ENCODE measurements at places on chromosomes 6 and 20.
A peak's percentile ranks its signal among the peaks of the same experiment; 100 is the strongest.

GRCh38 chr6:134168590-134169208 is 116.3 kb upstream of the SLC2A12 start:
- DNase-seq: no peak

- no peak for DNase-seq
Observed at GRCh38 chr20:20754714-20755113, 42.3 kb upstream of the RALGAPA2 start.

- no peak for DNase-seq
Observed at GRCh38 chr20:47561180-47561579, 59.5 kb downstream of the NCOA3 start.

DNA sequence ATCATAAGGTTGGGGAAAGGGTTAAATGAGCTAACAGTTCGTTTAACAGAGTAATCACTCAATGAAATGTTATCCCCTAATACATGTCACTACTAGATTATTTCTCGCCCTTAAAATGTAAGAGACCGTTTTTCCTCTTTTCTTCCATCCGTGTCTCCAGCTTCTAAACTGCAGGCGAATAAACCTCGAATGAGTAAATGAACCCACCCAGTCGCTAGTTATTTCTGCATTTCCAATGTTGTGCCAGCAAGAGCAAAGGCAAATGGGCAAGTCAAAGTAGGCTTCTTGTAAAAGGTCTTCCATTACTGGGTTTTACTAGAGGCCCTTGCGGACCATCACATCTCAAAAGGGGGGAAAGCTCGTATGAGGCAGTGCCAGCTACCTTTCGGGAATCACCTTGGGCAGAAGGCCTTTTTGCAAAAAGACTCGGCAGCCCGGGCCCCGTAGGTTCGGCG is 400 bp upstream of the SMAP1 start:
- no peak for DNase-seq

GRCh38 chr6:116434056-116434725 is 27.0 kb upstream of the CALHM6 start:
- no peak for DNase-seq

GRCh38 chr6:355373-356208 is 36.0 kb upstream of the IRF4 start:
- no peak for DNase-seq

- no peak for DNase-seq
Observed at GRCh38 chr6:133206942-133207341, 34.2 kb upstream of the EYA4 start.

- DNase-seq: no peak
Observed at GRCh38 chr20:38298768-38299288, 5.1 kb upstream of the BPI start.

- DNase-seq: no peak
Observed at GRCh38 chr6:42295677-42296076, 78.0 kb upstream of the MRPS10 start.

- DNase-seq: no peak
Observed at GRCh38 chr6:3749067-3749841, 2.3 kb downstream of the PXDC1 start.

- DNase-seq: no peak
Observed at GRCh38 chr6:17470202-17470937, 77.0 kb downstream of the CAP2 start.

DNA sequence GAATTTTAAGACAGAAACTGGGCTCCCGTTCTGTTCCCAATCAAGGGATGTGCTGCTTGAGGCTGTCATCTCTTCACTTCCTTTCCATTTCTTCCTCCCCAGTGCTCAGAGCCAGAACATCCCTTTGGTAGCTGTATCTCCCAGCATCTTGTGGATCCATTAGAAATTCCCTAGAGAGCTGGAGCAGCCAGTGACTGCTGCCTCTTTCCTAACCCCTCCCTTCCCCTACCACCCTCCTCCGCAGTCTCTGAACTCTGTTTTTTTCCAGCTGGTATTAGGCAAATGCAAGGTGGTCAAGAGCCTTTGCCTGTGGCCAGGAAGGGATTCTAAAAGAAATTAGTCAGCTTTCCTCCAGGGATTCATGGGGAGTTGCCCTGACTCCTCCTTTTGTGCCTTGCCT is 208.0 kb downstream of the EYA2 start:
- no peak for DNase-seq

DNA sequence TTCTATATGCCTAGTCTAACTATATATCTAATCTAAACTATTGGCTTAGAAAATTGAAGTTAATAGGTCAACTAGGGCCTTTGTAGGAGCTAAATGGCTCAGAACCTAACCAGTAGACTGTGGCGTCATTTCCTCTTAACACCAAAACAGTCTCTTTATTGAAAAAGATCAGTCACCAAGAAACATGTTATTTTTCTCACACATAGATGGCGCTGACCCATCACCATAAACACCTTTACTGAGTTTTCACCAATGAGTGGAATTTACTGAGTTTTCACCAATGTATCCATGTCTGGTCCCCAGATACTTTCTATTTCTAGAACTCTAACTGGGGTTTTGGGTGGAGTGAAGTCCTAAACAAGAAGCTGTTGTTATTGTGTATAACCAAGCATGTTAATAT is 636.0 kb downstream of the BCKDHB start:
- no peak for DNase-seq

DNA sequence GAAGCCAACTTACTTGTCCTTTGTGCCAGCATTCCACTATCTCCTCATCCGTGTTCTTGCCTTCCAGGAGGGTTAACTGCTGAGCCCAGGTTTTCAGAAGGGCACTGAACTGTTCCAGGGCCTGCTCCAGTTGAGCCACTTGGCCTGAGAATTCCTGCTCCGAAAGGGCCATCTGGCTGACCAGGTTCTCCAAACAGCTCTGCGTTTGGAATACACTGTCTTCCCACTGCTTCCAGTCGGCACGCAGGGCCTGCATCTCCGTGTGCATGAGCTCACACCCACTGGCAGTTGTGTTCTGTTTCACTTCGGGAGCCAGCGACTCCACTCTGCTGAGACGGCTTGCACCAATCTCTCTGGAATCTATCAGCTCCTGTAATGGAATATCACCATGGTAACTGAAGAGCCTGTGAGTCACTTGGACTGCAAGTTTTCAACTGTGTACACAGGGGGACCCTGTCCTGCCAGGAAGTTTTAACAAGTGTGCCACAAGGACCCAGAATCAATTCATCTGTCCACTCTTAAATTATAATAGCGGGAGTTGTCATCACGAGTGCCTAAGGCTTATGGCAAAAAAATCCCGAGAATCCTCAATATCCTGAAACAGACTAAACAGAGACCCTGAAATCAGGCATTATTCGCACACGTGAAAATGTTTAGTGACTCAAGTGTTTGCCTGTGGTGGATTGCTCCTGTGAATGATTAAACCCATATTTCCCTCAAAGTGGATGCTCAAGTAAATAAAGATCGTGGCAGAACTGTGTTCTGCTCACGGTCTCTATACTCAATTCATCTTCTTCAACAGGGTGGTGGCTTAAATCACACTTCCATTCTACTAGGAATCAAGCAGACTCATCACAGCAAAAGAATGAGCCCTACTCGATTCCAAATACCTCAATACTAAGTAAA is 255.9 kb downstream of the SYNE1 start:
- DNase-seq: peak; percentile 34

GRCh38 chr6:16174416-16175078 is 45.7 kb downstream of the MYLIP start:
- no peak for DNase-seq

DNA sequence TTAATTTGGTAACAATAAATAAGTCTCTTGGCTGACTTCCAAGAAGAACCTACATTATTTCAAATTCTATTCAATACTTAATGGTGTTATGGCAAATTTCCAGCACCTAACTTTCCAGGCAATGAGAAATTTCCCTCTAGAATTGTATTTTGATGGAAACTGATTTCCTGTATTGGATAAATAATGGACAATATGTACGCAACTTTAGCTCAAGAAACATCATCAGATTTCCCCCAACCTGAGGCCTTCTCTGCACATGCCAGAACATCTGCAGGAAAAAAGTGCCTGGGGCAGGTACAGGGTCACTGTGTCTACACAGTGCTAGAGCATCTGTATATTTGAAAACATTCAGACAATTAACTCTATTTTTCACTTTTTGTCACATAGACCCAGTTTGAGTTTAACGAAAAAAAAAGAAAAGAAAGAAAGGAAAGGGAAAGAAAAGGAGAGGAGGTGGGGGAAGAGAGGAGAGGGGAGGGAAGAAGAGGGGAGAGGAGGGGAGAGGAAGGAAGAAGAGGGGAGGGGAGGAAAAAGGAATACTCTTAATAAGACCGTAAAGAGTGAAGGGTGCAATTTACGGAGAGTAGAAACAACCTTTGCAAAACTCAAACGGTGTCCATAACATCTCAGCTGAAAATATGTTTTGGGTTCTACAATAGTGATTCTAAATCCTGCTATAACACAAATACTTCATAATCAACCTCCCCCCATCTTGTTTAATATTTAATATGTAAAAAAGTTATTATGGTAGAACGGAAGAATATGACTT is 130.0 kb downstream of the TSHZ2 start:
- DNase-seq: no peak

DNA sequence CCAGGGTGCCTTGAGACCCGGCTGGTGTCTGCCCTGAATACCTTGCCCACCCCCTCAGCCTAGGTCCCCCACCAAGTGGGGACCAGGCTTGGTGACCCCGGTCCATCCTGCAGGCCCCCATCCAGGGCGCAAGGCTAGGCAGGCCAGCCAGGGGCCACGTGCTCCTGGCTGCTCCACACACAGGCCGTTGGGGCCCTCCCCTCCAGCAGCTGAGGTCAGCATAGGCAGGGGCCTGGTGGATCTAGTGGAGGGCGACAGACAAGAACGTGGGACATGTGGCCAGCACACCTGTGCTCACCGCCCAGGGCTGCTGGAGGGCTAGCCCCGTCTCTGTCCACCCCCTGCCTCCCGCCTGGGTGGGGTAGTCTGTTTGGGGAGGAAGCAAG is 7.5 kb upstream of the HRH3 start:
- DNase-seq: no peak

DNA sequence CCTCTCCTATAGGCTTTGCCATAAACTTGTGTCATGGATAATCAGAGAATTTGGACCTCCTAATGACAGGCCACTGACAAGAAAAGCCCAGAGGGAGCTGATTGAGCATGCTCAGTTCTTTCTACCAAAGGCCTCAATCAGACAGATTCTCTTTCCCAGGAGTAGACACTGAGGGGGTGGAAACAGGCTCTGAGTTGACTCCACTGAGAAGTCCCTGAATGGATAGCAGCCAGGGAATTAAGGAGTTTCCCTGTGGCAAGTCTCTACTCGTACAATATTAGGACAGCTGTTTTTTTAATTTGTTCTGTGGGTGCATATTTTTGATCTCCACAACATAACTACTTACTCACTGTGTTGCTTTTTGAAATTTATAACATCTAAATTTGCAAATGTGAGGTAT is 63.3 kb downstream of the SLC16A10 start:
- DNase-seq: no peak

- DNase-seq: peak; percentile 87
Observed at GRCh38 chr6:26520850-26521599, 17.1 kb upstream of the HMGN4 start.

DNA sequence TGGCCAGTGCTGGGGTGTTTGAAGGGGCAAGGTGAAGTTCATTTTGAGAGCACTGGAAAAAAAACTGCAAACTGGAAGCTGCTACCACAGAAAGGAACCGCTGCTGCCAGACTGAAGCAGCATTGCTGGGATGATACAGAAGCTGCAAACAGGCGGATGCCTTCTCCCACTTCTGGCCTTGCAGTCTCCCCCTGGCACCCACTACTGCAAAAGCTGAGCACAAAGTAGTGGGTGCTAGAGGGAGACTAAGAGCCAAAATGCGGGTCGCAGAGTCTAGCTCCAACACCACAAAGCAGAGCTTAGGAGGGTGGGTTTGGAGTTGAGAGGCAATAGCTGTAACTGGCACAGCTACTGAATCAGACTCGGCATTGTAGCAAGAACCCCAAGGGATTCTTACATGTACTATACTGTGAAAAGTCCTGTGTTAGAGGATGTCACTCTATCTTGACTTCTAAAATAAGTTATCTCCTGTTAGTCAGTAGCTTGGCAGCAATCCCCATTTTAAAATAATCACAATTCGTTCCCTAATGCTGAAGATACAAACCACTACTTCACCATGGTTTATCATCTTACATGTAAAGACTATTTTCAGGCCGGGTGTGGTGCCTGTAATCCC is 44.0 kb upstream of the COL21A1 start:
- no peak for DNase-seq

DNA sequence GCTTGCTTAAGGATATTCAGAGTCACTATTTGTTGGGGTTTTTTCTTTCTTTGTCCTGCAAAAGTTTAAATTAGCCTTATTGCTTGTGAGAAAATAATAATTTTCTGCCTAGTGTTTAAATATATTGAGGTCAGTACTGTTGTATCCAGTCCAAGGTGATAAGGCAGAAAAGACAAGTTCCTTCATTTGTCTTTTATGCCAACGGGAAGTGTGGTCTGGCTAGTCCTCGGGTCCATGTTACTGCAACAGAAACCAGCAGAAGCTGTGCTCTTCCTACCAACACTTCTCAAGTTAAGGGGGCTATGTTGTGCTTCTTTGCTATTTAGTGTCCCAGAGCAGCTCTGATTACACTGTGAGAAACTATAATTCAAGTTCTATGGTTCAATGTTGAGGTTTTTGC is 301.1 kb downstream of the TBC1D7 start:
- DNase-seq: no peak

DNA sequence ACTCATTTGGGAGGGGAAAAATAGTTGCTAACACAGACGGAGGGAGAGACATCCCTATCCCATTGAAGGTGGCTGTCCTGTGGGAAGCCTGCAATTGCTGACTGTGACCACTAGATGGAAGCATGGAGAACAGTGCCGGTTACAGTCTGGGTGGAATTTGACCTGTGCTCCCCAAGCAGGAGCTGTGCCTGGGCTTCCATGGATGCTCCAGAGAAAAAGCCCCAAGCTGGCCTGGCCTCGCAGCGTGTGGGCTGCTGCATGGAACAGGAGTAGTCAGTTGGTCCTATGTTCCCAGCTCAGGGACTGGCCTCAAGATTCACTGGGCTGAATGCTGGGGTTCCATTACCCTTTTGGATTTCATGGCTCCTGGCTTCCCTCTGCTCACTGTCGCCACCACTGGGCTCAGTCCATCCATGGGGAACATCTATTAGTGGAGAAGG is 116.3 kb upstream of the CHD6 start:
- DNase-seq: peak; percentile 62

GRCh38 chr6:158559895-158560835 is at the start of gene TMEM181:
Gene TMEM181, plus strand, starts transcription at chr6:158560091. Its CDS starts 134 bp downstream, at chr6:158560225.
- DNase-seq: peak; percentile 85

GRCh38 chr6:23584134-23584763 is 541.8 kb upstream of the NRSN1 start:
- peak; percentile 3 for DNase-seq

- DNase-seq: no peak
Observed at GRCh38 chr6:132708771-132709170, 5.1 kb downstream of the VNN1 start.

Data from nephron progenitor cell (in vitro differentiated cells).